ENCODE measurements at places on chromosomes 7 and 10. TPM values are rescaled to one million over a fixed set of nuclear protein-coding genes. Genes with fewer than 3 reads are reported as not detected.

SH3PXD2A gene
- total RNA-seq = 41.2 TPM

HOXA1 gene
- total RNA-seq = 1.4 TPM

MOSPD3 gene
- 15.2 TPM for total RNA-seq

PPP1R3C gene
- 46.8 TPM for total RNA-seq

OR13A1 gene
- total RNA-seq = 0.20 TPM

LRRC61 gene
- total RNA-seq = 8.1 TPM

ZC3HAV1 gene
- 25.2 TPM for total RNA-seq

EPDR1 gene
- 26.2 TPM for total RNA-seq

GPR85 gene
- 46.8 TPM for total RNA-seq

HECW1 gene
- total RNA-seq = 23.5 TPM

ZNF722 gene
- not detected for total RNA-seq

UPK3BL1 gene
- 21.7 TPM for total RNA-seq

ZNF727 gene
- total RNA-seq = 0.50 TPM

FAM20C gene
- total RNA-seq = 17.1 TPM

CTTNBP2 gene
- 17.6 TPM for total RNA-seq

AQP1 gene
- 81.2 TPM for total RNA-seq

RBP3 gene
- total RNA-seq = not detected

LIPM gene
- not detected for total RNA-seq

PARD3 gene
- total RNA-seq = 62.1 TPM

SKIDA1 gene
- total RNA-seq = 6.1 TPM

All from spinal cord (tissue), 10 donors.